ENCODE measurements at places on chromosomes 16 and 17. TPM values are rescaled to one million over a fixed set of nuclear protein-coding genes. Genes with fewer than 3 reads are reported as not detected.

HOXB13 gene
- not detected for polyA plus RNA-seq

C16orf86 gene
- 6.6 TPM for polyA plus RNA-seq

GRCh38 chr16:70161350-70161749, 12.2 kb upstream of the CLEC18C start:
- no peak for DNase-seq

KREMEN2 gene
- 1.1 TPM for polyA plus RNA-seq

CA5A gene
- 0.54 TPM for polyA plus RNA-seq

DNA sequence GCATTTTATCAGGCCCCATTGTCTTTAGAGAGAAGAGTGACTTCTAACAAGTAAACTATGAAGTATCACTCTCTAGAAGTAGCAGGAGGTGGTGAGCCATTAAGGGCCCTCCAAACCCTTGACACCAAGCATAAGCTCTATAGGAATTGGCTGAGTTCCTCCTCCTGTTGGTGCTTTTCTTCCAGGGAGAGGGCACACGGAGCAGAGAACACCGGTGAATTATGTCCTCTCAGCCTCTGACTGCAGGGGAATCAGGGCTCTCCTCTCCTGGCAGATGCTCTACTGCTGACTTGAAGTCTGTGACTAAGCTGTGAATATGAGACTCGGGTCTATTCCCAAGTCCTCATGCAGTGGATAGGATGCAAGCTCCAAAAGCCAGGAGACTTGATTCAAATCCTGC, 32.3 kb downstream of the CHD9 start:
- DNase-seq: peak; percentile 63

All from brain (organoid and tissue), 16 donors.